ENCODE measurements at places on chromosomes 6 and 20. TPM values are rescaled to one million over a fixed set of nuclear protein-coding genes. Genes with fewer than 3 reads are reported as not detected.

ARMC12 gene
- total RNA-seq: 0.23 TPM

CCHCR1 gene
- 5.7 TPM for total RNA-seq

CLVS2 gene
- 0.07 TPM for total RNA-seq

TP53INP2 gene
- 7.4 TPM for total RNA-seq

SRMS gene
- total RNA-seq: not detected

MRS2 gene
- total RNA-seq: 17.9 TPM

PTCHD4 gene
- total RNA-seq: 0.07 TPM

PSORS1C1 gene
- total RNA-seq: 5.7 TPM

DDO gene
- 0.07 TPM for total RNA-seq

TGIF2 gene
- 6.0 TPM for total RNA-seq

CDH22 gene
- total RNA-seq: 0.07 TPM

SPATA25 gene
- 0.70 TPM for total RNA-seq

GTSF1L gene
- not detected for total RNA-seq

NNAT gene
- not detected for total RNA-seq

DNAH8 gene
- not detected for total RNA-seq

HNF4A gene
- 15.4 TPM for total RNA-seq

LPIN3 gene
- 9.5 TPM for total RNA-seq

IMPG1 gene
- total RNA-seq: not detected

TFAP2D gene
- total RNA-seq: not detected

TMEM200A gene
- total RNA-seq: 0.08 TPM

PRICKLE4 gene
- total RNA-seq: 0.85 TPM

CRISP3 gene
- total RNA-seq: not detected

BPIFB1 gene
- total RNA-seq: 0.12 TPM

CDH4 gene
- total RNA-seq: 6.7 TPM

BMP5 gene
- 0.05 TPM for total RNA-seq

LRRN4 gene
- not detected for total RNA-seq

NRN1 gene
- total RNA-seq: 0.76 TPM

GPX5 gene
- total RNA-seq: not detected

OR2J2 gene
- total RNA-seq: not detected

ARMC2 gene
- total RNA-seq: 3.0 TPM

FILIP1 gene
- 0.28 TPM for total RNA-seq

Measured in A549 treated with DMSO at 1 μM for 4 hours (cell line).